ENCODE measurements at places on chromosomes 5 and 9. TPM values are rescaled to one million over a fixed set of nuclear protein-coding genes. Genes with fewer than 3 reads are reported as not detected.

GRCh38 chr9:13436591-13436990, 157.1 kb upstream of the MPDZ start:
- no peak for DNase-seq

DNA sequence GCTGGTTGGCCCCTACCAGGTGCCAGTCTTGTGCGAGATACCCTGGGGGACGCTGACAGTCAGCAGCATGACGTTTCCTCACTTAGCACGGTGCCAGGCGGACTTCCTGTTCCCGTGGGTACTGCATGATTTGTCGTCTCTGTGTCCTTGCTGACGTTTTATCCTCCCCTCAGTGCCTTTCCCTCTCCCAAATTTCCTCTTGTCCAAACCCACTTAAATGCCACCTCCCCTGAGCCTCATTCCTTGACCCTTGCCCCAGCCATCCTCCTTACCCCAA, 60.6 kb upstream of the SAP30L start:
- DNase-seq: no peak

DNA sequence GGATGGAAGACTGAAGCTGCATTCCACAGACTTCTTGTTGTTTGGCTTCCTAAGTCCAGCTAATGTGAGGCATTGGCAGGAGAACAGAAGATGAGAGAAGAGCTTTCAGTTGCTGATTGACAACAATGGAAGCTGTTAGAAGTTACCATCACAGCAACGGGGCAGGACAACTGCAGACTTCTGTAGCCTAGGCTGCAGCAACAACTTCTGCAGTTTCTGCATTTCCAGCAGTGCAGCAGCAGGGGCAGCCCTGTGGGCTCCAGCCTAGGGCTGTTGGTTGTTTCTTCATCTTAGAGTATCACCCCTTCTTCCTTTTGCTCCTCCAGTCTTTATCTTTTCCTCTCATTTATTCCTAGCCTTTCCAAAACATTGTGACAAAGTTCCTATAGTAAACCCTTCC, 528.8 kb upstream of the PTGER4 start:
- no peak for DNase-seq

DNA sequence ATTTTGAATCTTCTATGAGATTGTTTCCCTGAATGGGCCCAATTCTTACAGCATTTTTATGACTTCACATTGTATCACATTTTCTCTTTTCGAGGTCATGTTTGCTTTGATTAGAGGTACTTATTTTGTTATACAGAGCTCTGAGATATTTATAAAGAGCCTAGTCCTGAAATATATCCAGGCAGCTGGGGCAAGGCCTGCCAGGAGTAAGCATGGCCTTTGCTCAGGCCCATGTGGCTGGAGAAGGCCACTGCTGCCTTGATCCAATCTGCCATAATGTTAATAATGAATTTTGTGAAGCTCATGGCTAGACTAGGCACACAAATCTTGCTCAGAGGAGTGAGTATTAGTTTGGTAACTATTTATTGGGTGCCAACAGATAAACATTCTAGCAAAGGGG, 96.0 kb downstream of the TARS1 start:
- DNase-seq: no peak

DNA sequence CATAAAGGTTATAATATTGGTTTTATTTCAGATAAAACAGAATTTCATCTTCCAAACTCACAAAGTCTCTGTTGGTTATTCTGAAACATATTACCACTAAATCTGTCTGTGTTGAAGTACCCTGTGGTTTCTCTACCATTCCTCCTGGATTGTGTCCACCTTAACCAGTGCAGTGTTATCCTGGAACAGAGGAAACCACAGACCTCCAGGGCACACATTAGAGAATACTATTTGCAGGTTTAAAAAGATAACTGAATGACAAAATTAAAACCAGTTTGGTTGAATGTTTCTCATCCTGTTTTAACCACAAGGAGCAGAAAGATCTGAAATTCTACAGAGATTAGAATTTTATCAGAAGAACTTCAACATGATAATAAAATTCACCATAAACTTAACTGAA, 251.8 kb downstream of the CWC27 start:
- DNase-seq: no peak

DNA sequence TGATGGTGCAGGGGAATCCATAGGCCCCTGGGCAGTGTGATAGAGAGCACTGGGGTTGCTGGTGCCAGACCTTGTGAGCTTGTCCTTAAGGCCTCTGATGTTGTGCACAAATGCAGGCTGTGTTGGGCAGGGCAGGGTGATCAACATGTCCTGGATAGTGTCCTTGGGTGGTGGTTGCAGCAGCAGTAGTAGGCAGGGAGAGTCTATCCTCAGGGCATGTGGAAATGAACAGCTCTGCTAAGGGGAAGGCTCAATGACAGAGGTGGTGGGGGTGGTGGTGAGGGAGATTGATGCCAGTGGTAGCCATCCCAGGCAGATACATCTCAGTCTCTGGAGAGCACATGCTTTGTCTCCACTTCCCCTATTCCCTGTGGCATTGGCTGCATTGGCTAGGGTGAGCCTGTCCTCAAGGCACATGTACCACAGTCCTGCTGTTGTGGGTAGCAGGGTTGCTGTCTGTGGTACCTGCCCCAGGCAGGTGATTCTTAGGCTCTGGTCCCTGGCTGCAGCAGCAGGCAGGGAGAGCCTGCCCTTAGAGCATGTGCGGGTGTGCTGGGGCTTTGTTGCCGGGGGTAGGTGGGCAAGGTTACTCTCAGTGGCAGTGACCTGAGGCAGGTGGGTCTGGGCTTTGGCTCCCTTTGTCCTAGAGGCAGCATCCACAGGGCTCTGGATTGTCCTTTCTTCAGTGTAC, 111.1 kb downstream of the WDR70 start:
- no peak for DNase-seq

GRCh38 chr5:159906463-159906862, 9.8 kb upstream of the ADRA1B start:
- DNase-seq: no peak

- peak; percentile 69 for DNase-seq
These were observed 265.8 kb downstream of the MLLT3 start for GRCh38 chr9:20356403-20357036.

DNA sequence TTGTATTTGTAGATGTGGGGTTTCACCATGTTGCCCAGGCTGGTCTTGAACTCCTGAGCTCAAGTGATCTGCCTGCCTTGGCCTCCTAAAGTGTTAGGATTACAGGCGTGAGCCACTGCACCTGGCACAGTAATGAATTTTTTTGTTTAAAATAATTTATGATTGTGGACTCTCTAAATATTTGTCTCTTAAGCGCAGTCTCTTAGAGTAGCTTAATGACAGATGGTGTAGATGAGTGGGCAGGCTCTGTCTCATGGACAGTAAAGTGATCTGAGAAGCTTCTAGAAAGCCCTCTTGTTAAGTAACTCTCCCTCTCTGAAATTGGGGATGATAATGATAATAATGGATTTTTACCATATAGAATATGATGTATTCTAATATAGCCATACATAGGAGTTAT, 47.5 kb upstream of the KIAA1958 start:
- DNase-seq: no peak

DNA sequence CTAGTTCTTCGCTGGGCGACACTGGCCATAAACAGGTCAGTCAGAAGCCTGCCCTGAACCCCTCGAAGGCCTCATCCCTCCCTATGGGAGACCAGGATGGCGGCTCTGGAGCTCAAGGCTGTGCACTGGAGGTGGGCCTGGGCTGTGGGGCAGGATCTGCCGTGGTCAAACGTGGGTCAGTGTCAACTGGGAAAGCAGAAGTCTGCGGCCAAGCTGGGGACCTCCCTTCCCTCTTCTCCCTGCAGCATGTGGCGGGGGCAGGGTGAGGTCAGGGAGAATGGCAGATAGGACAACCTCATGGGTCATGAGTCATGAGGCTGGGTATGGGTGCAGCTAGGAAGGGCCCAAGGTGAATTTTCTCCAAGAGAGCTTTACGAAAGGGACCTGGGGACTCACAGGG, 132.9 kb downstream of the RXRA start:
- no peak for DNase-seq

GRCh38 chr5:64883912-64884311, 115.2 kb downstream of the CWC27 start:
- no peak for DNase-seq

Gene GPX8
- 317 TPM for polyA plus RNA-seq

Gene SOX30
- 0.09 TPM for polyA plus RNA-seq

Gene C5orf47
- polyA plus RNA-seq: not detected

Measured in AG04450 (cell line).